ENCODE measurements at places on chromosomes 16 and 17.

DNA sequence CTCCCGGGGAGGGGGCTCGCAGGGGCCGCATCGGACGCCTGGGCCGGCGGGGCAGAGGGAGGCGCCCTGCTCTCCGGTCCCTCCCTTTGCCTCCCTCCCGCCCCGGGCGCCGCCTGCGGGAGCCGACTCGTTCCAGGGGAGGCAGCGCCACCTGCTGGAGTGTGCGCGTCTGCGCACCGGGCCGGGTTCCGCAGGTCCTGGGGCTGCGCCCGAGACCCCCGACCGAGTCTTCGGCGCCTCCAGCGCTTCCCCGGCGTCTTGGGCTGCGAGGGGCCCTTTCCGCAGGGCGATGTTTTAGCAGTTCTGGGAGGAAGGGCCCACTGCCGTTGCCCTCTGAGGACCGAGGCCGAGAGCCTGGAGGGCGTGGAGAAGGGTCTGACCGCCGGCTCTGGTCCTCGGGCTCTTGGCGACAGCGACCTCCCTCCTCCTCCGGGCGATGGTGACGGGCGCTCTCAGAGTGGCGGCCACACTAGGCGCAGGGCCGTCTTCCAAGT is 106.3 kb downstream of the SEC14L1 start:
- DNase-seq, result peak; percentile 75

- DNase-seq, result peak; percentile 40
Observed at GRCh38 chr17:35486920-35487732, 38.6 kb upstream of the SLFN13 start.

DNA sequence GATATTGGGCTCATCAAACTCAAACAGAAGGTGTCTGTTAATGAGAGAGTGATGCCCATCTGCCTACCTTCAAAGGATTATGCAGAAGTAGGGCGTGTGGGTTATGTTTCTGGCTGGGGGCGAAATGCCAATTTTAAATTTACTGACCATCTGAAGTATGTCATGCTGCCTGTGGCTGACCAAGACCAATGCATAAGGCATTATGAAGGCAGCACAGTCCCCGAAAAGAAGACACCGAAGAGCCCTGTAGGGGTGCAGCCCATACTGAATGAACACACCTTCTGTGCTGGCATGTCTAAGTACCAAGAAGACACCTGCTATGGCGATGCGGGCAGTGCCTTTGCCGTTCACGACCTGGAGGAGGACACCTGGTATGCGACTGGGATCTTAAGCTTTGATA is 2.6 kb upstream of the HPR start:
- no peak for DNase-seq

DNA sequence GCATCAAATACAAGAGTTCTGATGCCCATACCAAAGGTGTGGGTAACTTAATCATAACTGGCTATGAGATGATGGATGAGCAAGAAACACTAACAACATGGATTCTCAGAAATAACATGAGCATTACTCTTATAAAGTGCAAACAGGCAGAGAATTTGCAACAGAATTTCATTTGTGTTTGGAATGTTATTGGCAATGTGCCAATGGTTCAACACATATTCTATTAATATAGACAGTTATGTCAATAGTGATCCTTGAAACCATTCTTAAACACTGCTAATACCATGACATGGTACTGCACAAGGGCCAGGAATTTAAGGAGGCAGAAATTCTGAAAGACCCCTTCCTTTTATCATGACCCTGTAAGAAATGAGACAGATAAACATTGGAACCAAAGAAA is 217.1 kb upstream of the WSB1 start:
- DNase-seq, result no peak

DNA sequence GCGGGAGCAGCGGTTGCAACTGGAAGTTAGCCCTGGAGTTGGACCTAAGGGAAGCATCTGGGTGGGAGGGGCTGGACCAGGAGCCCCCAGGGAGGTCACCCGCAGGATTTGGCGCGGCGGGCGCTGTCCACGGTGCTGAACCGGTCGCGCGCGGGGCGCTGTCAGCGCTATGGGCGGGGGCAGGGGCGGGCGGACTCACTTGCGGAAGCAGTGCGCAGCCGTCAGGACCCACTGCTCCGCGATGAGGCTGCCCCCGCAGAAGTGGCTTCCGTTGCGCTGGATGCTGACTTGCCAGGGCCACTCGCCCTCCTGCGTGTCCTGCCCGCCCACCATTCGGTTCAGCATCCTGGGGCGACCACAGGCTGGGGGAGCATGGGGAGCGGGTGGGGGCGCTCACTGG is 4.5 kb downstream of the PRSS27 start:
- no peak for DNase-seq

DNA sequence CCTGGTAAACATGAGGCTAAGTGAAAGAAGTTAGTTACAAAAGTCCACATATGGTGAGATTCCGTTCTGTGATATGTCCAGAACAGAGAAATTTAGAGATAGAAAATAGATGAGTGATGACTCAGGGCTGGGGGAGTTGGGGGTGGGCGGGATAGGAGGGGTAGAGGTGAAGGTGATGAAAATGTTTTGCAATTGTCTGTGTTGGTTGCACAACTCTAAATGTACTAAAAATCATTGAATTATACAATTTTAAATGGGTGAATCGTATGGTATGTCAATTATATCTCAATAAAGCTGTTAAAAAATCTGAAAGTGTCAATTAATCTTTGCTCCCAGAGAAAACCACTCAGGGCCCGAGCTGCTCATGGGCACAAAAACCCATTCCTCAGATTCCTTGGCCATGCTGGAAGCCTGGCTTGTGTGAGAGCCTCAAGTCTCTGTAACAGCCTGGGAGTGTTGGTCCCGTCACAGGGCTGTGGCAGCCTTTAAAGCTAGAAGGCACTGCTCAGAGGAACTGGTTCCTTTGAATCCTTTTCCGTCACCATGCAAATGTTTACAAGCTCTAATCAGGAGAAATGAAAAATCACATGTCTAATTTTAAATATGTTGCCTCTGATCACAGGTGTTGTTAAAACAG is 225.3 kb downstream of the WWOX start:
- DNase-seq, result no peak
